ENCODE measurements at places on chromosomes 3 and 15. TPM values are rescaled to one million over a fixed set of nuclear protein-coding genes. Genes with fewer than 3 reads are reported as not detected.

GRCh38 chr3:184880276-184881019, 68.5 kb downstream of the VPS8 start:
- no peak for DNase-seq

- no peak for DNase-seq
Observed at GRCh38 chr15:59295261-59296001, 77.2 kb downstream of the MYO1E start.

DNA sequence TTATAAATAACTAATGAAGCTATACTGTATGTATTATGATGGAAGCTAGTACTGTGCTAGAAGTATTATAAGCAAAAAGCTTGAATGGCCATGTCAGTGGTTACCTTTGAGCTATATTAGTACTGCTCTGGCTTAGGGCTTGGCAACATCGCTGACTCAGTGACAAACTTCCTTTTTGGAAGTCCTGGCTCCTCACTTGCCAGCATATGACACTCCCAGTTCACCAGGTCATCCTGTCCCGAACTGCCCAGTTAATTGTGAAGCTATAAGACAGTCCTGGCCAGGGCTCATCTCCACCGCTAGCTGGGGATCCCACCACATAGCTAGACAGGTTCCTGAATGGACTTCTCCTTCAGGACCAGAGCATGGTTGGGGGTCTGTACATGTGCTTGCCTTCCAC, 31.9 kb downstream of the RAB8B start:
- peak; percentile 71 for DNase-seq

- no peak for DNase-seq
Observed at GRCh38 chr3:122502139-122502538, 12.6 kb downstream of the KPNA1 start.

DNA sequence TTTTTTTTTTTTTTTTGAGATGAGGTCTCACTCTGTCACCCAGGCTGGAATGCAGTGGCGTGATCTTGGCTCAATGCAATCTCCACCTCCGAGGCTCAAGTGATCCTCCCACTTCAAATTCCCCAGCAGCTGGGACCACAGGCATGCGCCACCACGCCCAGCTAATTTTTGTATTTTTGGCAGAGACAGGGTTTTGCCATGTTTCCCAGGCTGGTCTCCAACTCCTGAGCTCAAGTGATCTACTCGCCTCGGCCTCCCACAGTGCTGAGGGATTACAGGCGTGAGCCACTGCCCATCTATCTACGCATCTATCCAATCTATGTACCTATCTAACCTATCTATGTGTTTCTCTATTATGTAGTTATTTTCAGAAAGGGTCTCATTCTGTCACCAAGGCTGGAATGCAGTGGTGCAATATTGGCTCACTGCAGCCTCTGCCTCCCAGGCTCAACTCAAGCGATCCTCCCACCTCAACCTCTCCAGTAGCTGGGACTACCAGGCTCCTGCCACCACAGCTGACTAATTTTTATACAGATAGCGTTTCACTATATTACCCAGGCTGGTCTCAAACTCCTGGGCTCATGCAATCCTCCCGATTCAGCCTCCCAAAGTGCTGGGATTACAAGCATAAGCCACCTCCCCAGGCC, 20.2 kb upstream of the GPX1 start:
- DNase-seq, result peak; percentile 51

Gene MCF2L2
- 0.34 TPM for total RNA-seq
